ENCODE measurements at places on chromosomes 6 and 20. TPM values are rescaled to one million over a fixed set of nuclear protein-coding genes. Genes with fewer than 3 reads are reported as not detected.

Gene FOXP4
- 10.3 TPM for total RNA-seq

Gene SIRPG
- not detected for total RNA-seq

Gene LHFPL5
- total RNA-seq: 0.10 TPM

Gene TMEM244
- total RNA-seq: not detected

Gene TBXT
- total RNA-seq: not detected

Gene TUBB1
- total RNA-seq: 0.03 TPM

Gene OR2J3
- not detected for total RNA-seq

Gene MUC21
- not detected for total RNA-seq

Gene C20orf202
- total RNA-seq: not detected

Gene GPLD1
- total RNA-seq: 0.23 TPM

Gene OPRM1
- total RNA-seq: not detected

Gene ZBTB12
- total RNA-seq: 5.4 TPM

Gene PGBD1
- 11.2 TPM for total RNA-seq

Gene PI16
- total RNA-seq: not detected

Gene CRISP2
- not detected for total RNA-seq

Gene SOX18
- 0.13 TPM for total RNA-seq

Gene PDSS2
- 9.3 TPM for total RNA-seq

Gene CD2AP
- total RNA-seq: 11.6 TPM

Gene ITPR3
- 2.6 TPM for total RNA-seq

Gene TNNC2
- total RNA-seq: 0.75 TPM

Gene SLA2
- total RNA-seq: 0.06 TPM

Gene TNF
- total RNA-seq: not detected

Gene SLX4IP
- 10.3 TPM for total RNA-seq
